ENCODE measurements at places on chromosomes 3 and 15. TPM values are rescaled to one million over a fixed set of nuclear protein-coding genes. Genes with fewer than 3 reads are reported as not detected.

FAM227B gene
- total RNA-seq: 6.9 TPM

PRRT3 gene
- total RNA-seq: 0.96 TPM

RBMS3 gene
- total RNA-seq: 0.42 TPM

ZNF502 gene
- total RNA-seq: 1.5 TPM

PLD1 gene
- total RNA-seq: 8.4 TPM

MYZAP gene
- 5.8 TPM for total RNA-seq

NMNAT3 gene
- total RNA-seq: 5.7 TPM

PARP9 gene
- total RNA-seq: 9.5 TPM

LARP6 gene
- total RNA-seq: 35.9 TPM

TMC3 gene
- total RNA-seq: not detected

TFRC gene
- total RNA-seq: 261 TPM

FBXW12 gene
- not detected for total RNA-seq

KNSTRN gene
- total RNA-seq: 84.1 TPM

NMB gene
- 9.8 TPM for total RNA-seq

SLC22A13 gene
- total RNA-seq: 0.47 TPM

WDR82 gene
- 89.7 TPM for total RNA-seq

CASR gene
- total RNA-seq: not detected

GP5 gene
- total RNA-seq: 0.15 TPM

GHSR gene
- not detected for total RNA-seq

GOLGA6B gene
- total RNA-seq: 0.10 TPM

KNG1 gene
- 0.25 TPM for total RNA-seq

DUOXA2 gene
- total RNA-seq: not detected

CELSR3 gene
- total RNA-seq: 7.8 TPM

FAIM gene
- 12.2 TPM for total RNA-seq

CADM2 gene
- not detected for total RNA-seq

GP9 gene
- total RNA-seq: not detected

CYP1A2 gene
- not detected for total RNA-seq

C3orf85 gene
- not detected for total RNA-seq

SPATA12 gene
- total RNA-seq: 0.22 TPM

Measured in HCT116 (cell line).